Activated CD4-positive, alpha-beta T cell treated with anti-CD3 and anti-CD28 coated beads for 24 hours (primary cell): ENCODE measurements at places on chromosomes 13 and 19.

DNA sequence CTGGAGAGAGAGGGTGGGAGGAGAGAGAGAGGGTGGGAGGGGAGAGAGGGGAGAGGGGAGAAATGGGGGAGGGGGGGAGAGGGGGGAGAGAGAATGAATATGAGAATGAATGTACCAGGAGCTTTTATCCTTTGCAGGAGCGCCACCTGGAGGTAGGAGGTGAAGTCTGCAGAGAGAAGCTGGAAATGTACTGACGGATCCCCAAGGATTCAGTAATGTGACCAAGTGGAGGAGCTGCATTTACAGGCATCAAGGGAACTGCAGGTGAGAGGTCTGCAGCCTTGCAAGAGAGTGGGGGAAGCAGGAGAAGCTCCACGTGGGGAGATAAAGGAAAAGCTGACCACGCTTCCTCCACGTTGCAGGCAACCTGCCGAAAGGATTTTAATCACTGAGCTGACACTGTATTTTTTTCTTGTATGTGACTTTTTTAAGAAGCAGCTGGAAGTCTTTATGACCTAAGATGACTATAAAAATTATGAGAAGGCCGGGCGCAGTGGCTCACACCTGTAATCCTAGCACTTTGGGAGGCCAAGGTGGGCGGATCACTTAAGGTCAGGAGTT is 33.7 kb downstream of the VSTM1 start:
- peak; percentile 44 for DNase-seq

DNA sequence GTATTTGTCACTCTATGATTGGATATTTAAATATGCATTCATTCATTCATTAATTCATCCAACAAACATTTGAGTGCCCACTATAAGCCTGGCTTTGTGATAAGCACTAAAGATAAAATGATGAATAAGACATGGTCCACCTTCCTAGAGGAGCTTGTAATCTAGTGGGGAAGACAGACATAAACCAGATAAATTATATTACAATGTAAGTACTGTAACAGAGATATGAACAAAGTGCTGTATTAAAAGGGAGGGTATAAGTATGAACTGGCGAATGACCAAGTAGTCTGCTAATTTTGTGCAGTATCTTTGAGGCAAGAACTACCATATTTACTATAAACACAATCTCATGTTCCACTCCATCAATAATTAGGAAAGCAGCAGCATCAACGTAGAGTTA is 88.2 kb downstream of the RBM26 start:
- no peak for DNase-seq

GRCh38 chr13:32205431-32206096 is 109.6 kb downstream of the ZAR1L start:
- DNase-seq = no peak

GRCh38 chr13:54016542-54016941 is 987.9 kb downstream of the OLFM4 start:
- DNase-seq = no peak

DNA sequence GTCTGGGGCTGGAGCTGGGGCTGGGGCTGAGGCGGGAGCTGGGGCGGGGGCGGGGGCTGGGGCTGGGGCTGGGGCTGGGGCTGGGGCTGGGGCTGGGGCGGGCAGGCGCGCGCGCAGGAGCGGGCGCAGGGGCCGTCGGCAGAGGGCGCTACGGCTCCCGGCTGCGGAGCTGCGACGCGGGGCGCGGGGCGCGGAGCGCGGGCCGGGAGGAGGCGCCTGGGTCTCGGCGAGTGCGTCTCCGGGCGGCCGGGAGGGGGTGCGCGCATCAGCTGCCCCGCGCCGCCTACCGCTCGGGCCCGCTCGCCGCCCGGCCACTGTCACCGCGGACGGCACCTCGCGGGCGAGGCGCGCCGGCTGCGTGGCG is 422 bp upstream of the MTUS2 start:
- peak; percentile 18 for DNase-seq

DNA sequence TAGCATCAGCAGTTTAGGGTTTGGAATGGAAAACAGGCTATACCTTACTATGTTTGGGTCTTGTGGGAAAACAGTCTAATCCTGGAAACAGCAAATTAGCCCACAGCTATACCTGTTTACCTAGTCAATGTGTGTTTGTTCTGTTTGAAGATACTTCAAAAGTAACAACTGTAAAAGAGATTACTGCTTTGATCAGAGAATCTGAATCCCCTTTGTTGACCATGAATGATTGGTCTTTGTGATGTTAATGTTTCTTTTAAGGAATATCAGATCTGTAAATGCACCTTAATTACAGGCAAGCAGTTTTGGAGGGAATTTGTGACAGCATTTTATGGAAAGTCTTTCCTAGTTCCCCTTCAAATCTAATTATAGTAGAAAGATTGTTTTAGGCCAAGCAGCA is 20.7 kb upstream of the KLF5 start:
- DNase-seq = no peak

- DNase-seq = no peak
These were observed 4.4 kb downstream of the AKT2 start for GRCh38 chr19:40280608-40281221.

GRCh38 chr13:45367358-45367757 is 26.4 kb upstream of the TPT1 start:
- peak; percentile 85 for DNase-seq

DNA sequence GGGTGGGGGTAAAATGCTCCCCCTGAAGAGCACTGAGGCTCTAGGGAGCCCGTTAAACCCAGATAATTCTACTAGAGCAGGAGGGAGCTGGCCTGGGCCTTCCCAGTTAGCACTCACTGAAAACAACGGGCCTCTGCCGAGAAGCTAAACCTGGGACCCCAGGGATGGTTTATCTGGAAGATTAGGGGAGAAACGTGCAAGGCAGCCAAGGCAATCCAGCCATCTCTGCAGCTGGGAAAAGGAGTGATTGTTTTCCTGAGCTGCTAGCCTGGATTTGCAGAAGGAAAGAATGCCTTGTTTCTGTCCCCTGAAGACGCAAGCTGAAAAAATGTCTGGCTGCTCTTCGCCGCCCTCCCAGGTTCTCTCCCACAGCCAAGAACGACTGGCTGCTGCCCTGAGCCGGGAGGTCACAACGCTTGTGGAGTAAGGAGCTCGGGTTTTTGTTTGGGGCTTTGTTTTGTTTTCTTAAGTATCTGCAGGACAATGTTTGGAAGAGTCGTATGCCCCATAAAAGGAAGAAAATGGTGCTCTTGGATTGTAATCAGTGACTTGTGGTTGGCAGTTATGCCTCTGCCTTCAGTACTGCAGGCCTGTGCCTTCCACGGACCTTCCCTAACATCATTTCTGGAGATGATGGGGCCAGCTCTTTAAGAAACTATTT is 31.5 kb downstream of the COL4A2 start:
- DNase-seq = no peak

DNA sequence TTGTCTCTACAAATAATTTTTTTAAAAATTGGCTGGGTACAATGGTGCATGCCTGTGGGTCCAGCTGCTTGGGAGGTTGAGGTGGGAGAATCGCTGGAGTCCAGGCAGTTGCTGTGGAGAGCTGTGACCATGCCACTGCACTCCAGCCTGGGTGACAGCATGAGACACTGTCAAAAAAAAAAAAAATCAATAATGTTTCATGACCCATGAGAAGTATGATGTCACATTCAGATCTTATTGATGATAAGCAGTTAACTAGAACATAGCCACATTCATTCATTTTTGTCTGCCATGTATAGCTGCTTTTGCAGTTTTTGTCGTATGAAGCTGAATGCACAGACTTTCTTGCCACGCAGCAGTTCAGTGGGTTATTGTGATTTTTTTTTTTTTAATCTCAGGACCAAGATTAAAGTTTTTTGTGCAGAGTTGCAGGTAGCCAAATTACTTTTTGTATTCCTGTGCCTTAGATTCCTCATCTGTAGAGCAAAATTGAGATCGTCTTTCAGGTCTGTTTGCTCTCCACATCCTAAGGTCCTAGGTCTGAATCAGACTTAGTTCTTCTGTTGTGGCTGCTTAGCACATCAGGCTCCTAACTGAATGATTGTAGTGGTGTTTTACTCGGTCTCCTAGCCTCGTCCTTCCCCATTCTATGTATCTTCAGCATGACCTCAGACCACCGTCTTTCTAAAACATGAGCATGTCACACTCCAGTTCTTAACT is 145.2 kb downstream of the GGACT start:
- DNase-seq = no peak

- DNase-seq = no peak
These were observed 9.1 kb upstream of the C19orf12 start for GRCh38 chr19:29724102-29724641.

- no peak for DNase-seq
These were observed 8.9 kb downstream of the ZSCAN1 start for GRCh38 chr19:58042495-58043340.

DNA sequence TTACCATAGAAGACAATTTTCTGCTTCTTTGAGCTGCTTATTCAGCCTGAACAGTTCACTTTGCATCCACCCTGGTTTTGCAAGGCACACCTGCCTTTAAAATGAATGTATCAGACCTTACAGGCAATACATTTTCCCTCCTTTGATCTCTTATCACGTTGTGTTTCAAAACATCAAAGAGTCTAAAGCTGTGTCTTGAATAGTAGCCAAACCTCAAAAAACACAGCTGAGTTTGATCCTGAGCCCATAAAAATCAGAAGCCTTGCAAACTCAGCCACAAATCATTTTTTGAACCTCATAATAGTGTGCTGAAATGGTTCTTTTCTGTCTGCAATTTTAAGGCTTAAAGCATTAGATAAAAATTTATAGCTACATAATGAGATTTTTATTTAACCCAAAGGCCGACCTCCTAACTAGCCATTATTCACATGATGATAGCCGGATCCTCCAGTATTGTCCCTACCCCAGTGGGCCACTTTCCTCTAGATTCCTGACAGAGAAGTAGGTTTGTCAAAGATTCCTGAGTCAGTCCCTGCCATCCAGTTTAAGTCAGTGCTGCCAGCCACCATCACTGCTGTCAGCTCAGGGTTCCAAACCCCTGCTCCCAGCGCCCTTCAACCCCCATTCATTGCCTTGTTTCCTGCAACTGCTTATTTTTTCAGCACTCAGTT is 71.8 kb downstream of the CAB39L start:
- no peak for DNase-seq

DNA sequence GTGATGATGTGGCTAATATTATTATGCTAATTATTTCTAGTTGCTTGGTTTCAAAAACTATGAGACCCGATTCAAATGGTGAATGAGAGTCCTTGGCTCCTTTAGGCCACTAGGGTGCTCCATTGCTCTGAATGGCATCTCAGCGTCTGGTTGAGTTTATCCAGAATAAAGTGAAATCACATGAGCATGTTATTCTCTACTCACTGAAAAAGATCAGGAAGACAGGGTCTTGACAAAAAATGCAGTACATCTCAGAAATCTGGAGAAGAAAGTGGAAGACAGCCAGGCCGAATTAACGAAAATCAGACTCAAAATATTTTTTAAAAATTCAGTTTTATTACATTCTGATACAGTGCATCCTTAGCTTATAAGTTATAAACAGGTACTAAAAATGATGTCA is 516.2 kb downstream of the MYO16 start:
- DNase-seq = no peak

- no peak for DNase-seq
These were observed 3.9 kb upstream of the NCAN start for GRCh38 chr19:19207637-19208572.

DNA sequence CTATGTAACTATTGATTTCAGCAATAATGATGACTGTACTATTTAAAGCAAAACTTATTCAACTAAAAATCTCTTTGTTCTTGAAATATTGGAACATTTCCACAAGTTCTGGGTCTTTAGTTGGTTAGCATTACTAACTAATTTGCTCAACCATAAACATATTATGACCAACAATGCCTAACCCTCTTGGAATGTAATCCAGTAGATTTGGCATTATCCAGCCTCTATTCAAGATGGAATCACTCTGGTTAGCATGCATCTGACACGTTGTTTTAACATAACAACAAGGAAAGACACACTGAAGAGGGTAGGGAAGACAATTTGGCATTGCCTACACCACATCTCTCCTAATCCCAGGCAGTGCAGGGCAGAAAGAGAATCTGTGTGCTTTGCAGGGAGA is 941.3 kb upstream of the PCDH20 start:
- no peak for DNase-seq

DNA sequence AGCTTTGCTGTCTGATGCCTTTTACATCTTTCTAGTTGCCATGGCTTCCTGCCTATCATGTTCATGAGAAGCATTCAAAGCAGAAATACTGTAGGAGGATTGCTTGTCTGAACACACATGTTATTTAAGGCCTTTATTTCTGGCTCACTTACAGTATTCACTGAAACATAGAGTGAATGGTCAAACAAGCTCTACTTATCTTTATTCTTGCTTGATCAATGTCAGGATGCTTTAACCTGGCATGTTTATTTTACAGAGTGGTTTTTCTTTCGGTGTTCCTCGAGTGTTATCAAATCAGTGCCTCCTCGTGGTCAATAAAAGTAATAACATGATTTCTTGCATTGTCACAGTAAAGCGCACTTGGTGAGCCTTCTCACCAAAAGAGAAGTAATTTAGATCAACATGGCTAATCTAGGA is 73.5 kb upstream of the PCDH17 start:
- DNase-seq = no peak

GRCh38 chr19:18433735-18434398 is 4.1 kb downstream of the ISYNA1 start:
- no peak for DNase-seq

- no peak for DNase-seq
These were observed 216.3 kb downstream of the RGCC start for GRCh38 chr13:41673640-41674039.

GRCh38 chr19:31387717-31388301 is 38.6 kb upstream of the TSHZ3 start:
- DNase-seq = no peak

DNA sequence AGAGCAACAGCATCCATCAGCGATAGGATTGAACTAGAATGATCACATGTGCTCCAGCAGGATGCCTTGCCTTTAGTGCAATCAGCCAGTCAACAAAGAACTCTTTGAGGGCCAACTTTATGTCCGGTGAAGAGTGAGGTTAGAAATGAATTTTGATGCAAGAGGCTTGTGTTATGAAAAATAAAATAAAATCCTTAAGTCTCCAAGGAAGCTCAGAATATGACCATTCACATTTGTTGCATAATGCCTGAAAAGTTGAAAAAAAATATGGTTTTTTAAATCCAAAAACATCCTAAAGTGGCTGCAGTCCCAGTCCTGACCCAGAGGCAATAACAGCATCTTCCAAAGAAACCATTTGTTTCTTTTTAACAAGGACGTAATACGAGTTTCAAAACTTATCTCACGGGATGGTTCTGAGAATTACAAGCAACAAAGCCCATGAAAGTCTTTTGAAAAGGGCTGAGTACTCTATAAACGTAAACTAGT is 61.3 kb downstream of the DCLK1 start:
- no peak for DNase-seq

DNA sequence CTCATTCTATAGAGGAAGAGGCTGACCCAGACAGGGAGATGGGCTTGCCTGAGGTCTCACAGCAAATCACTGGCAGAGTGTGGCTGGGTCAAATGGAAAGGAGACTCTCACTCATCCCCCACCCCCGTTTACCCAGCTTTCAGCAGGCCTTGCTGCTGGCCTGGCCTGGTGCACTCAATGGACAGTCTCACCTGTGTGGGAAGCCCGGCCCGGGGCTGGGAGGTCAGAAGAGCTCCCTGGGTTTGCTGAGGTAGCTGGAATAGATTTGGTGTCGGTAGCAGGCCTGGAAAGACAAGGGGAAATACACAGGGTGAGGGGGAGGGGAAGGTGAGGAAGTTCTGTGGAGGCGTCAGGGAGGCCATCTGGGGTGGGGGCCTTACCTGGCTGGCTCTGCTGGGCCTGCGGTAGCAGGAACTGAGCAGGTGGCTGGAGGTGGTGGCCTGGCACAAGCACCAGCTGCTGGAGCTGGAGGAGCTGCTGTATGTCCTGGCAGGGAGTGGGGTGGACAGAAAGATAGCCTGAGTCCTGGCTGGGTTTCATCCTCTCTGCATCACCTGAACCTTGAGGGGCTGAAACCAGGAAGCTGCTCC is 23.5 kb downstream of the ZNF574 start:
- no peak for DNase-seq
